ENCODE measurements at places on chromosomes 4 and X. TPM values are rescaled to one million over a fixed set of nuclear protein-coding genes. Genes with fewer than 3 reads are reported as not detected.

TMEM271 gene
- not detected for total RNA-seq

VSIG4 gene
- total RNA-seq: not detected

SOWAHB gene
- total RNA-seq: not detected

CXCL3 gene
- total RNA-seq: 3.3 TPM
